ENCODE measurements at places on chromosomes 7 and 10.
A peak's percentile ranks its signal among the peaks of the same experiment; 100 is the strongest.

DNA sequence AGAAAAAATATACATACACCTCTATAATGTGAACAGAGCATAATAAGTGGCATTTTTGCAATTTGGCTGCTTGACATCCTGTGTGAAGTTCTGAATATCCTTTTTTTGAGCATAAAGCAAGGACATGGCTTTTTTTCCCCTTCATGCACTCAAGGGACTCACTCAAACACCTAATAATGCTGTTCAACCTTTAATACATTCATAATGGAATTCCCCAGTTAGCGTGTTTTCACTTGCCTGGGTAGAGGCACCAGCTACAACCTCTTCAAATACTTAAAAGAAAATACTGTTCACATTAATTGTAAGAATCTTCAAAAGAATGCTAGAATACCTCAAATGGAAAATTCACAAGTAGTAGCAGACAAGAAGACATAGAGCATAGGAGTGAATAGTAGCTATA, 316.8 kb downstream of the PCDH15 start:
- DNase-seq = no peak

- DNase-seq = no peak
These were observed 1.6 kb upstream of the TARP start for GRCh38 chr7:38274927-38275620.

DNA sequence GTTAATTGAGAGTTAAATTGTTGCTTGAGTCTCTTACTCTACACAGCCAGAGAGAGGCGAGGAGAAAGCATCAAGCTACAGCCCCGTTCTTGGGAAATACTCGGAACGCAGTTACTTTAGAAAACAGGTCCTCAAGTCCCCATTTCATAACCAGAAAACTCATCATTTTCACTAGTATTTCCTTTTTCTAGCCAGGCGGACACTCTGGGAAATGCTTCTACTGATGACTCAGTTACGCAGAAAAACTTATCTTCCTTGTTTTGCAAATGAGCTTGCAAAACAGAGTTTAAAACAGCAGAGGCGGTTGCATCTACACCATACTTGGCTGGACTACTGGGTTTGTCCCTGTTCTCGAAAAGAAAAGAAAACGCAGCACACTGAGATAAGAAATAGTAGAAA, 111.4 kb upstream of the FGFR2 start:
- DNase-seq = no peak

DNA sequence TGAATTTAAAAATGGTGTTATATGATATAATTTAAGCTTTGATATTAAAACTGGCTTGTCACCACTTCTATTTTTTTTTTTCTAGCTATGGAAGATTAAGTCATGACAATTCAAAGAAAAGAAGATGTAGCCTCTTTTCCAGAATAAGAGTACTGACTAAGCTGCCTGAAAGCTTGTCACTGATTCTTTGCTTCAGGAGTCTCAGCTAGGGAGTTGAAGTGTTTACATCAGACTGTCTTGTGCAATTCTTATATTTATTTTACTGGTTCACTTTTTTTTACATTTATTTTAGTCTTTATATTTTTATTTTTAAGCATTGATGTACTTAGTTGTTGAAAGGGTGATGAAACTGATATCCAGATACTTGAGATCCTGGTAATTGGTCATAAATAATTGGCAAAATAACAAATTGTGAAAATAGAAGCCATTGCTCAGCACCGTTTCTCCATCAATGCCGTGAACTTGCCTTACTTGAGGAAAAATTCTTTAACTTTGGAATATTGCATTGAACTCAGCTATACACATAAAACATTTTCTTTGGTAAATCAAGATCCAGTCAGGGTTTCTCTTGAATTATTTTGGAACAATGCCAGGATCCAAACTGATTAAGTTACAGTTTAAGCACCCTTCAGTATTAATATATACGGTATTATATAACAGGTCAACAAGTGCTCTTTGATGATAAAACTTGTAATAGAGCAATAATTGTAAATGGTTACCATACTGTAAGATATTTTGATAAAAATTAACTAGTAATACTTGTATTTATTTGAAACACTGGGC, 156.4 kb downstream of the PHTF2 start:
- DNase-seq = no peak

DNA sequence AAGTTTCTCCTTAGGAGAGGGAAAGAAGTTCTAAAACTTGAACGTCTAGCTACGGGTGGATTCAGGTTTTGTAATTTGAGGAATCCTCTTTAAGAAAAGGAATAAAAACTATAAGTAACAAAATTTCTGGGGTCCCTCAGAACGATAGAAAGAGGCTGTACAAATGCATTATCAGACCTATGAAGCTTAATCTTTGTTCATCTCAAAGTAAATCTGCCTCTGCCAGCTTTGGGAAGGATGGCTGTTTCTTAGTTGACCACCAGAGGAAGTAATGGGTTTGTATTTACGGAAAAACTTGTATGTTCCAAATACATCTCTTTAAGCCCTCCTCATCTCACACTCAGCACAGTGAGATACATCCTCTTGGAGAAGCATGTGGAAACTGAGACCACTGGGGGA, 864 bp downstream of the PSTK start:
- DNase-seq = no peak

GRCh38 chr10:118922226-118922625, 107.3 kb upstream of the NANOS1 start:
- no peak for DNase-seq

DNA sequence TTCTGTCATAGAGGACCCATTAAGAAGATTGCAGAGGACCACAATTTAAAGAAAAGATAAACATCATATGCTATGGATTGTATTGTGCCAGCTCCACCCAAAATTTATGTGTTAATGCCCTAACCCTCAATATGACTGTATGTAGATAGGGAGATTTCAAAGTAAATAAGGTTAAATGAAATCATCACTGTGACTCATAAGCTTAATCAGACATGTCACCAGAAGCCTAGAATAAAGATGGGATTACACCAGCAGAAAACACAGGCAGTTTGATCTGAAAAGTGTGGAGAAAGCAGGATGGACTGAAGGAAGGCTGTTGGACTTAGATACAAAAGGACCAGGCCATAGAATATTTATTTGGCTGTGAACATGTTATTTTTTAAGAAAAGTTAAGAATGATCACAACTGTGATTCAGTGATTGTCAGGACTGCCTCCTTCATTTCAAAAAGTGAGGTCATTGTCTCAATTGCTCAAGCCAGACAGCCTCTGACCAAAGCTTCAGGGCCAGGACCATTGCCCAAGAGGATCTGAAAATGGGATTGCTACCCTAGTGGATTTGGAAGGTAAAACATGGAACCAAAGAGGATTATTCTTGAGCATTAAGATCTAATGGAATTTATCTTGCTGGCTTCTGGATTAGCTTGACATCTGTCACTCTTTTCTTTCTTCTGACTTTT, 270.8 kb upstream of the POM121L12 start:
- DNase-seq = no peak

DNA sequence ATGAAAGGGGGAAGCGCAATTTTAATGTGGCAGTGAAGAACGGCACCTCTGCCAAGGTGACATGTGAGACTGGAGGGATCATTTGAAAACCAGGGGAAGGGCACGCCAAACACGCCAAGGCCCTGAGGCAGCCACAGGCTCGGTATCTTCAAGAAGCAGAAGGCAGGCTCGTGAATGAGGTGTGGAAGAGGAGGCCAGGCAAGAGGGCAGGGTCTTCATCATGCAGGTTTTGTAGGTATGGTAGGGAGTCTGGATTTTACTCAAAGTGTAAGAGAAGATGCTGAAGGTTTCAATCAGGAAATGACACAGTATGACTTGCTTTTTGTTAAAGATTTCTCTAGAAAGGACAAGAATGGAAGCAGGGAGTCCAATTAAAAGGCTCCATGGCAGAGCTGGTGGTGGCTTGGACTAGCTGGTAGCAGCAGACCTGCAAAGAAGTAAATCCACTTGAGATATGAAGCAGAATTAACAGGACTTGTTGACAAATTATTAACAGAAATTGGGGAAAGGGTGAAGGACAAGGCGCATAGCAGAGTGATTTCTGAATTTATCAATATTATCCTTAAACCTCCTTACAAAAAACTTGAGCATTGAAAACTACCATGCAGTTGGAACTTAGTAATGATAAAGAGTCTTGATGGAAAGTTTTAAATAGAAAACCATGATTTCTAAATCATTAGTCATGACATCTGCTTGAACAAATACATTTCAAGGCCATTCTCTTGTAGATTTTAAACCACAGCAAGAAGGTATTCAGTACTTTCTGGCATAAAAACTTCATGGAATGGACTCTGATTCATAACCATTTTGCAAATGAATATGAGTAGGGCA, 70.4 kb downstream of the COA1 start:
- DNase-seq = no peak

DNA sequence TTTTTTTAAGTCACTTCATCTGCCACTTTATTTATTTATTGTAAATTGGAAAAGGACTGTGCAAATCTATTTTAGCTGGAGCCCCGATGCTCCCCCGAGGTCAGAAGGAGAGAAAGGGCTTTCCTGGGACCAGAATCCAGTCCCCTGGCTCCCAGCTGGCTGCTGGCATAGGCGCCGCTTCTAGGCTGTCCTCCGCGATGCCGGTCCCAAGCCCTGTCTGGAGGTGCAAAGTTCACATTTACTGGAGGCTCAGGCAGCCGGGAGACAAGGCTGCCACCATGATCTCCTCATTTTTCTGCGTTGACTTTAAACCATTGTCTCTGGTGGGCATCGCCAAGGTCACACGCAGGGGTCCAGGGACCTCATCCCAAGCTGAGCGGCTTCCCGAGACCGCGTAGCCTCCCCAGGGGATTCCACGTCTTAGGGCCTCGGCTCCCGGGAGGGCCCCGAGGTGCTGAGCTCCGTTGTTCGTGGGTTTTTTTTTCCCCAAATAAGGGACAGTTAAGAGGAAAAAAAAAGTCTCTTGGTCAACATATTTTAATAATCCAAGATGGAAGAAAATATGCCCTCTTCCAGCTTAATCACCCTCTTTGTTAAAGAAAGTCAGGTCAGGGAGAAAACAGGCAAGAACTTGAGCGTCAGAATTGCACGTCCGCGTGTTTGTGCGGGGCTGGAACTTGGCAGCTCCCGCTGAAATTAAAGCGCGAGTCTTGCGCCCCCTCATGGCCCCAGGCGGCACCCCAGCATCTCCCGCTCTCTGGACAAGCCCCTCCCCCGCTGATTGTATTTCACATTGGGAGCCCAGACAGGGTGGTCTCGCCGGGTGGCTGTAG, 11.9 kb downstream of the RGR start:
- DNase-seq = peak; percentile 39

GRCh38 chr10:21463436-21463835, 62.0 kb downstream of the SKIDA1 start:
- DNase-seq = no peak

DNA sequence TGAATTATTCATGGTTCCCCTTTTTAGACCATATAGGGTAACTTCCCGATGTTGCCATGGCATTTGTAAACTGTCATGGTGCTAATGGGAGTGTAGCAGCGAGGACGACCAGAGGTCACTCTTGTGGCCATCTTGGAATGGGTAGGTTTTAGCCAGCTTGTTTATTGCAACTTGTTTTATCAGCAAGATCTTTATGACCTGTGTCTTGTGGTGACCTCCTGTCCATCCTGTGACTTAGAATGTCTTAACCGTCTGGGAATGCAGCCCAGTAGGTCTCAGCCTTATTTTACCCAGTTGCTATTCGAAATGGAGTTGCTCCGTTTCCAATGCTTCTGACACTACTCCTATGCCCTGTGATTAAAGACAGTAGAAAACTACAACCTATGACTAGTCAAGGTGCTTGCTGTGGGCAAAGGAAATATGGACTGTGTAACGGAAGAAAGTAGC, 18.8 kb upstream of the PAXIP1 start:
- no peak for DNase-seq

DNA sequence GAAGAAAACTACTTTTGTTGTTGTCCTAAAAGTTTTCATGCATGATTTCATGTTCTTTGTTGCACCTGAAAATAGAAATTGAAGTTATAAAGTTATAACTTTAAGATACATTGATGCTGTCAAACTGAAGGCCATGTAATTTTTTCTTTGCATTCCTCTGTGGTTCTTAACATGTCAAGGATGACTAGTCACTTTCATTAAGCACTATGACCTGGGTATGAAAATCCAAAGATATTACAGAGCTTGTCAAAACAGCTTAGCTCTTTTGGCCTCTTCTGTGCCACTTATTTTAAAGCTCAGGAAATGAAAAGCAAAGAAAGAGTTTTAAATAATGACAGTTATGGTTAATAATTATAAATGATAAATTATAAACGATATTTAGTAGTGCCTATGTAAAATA, 241.6 kb upstream of the CACNA2D1 start:
- DNase-seq = no peak

DNA sequence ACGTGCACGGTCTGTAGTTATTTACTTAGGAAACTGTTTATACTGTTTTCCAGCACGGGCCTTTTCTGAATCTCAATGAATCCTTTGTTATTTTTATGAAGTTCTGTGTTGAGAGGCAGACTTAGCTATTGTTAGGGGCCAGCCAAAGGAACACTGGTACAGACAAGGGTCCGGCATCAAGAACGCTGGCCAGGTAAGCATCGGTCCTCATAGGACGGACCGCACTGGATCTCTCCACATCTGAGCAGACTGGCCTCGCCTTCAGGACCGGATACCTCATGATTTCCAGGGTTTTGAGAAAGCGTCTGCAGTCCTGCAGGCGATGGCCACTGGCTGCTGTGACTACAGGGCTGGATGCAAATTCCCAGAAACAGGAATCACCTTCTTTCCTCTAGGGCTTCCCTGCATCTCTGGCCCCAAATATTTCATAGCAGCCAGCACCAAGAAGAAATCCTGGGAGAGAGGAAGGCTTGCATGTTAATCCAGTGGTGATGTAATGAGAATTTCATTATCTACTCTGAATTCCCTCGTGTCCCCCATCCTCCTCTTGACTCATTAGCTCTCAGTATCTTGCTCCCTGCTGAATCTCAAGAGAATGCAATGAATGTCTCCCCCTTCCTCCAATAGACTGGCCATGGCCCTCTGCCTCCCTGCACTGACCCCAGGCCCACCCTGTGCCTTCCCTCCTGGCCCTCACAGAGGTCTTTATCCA, 325.4 kb upstream of the NPVF start:
- DNase-seq = no peak

GRCh38 chr10:24851629-24852028, 100.8 kb downstream of the PRTFDC1 start:
- DNase-seq = peak; percentile 38

GRCh38 chr10:49550563-49550962, 11.6 kb upstream of the ERCC6 start:
- DNase-seq = no peak

- no peak for DNase-seq
These were observed 59.4 kb upstream of the ZNF438 start for GRCh38 chr10:31090894-31091607.

DNA sequence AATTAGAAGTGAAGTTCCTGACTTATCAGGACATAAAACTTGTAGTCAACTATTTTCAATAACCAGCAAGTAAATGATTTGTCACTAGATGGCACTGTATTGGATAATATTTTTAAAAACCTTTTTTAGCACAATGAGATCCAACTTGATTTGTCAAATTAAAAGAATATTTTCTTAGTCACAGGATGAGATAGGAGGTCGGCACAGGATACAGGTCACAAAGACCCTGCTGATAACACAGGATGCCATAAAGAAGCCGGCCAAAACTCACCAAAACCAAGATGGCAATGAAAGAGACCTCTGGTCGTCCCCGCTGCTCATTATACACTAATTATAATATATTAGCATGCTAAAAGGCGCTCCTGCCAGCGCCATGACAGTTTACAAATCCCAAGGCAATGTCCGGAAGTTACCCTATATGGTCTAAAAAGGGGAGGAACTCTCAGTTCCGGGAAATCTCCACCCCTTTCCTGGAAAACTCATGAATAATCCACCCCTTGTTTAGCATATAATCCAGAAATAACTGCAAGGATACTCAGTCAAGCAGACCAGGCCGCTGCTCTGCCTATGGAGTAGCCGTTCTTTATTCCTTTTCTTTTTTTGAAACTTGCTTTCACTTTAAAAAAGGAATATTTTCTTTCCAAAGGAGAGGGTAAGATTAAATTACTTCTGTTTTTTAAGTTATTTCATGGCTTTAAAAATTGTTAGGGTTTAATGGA, 255.7 kb upstream of the MKLN1 start:
- DNase-seq = no peak
